CD4-positive, alpha-beta T cell treated with Interleukin-17A for 1 hour (primary cell): ENCODE measurements at places on chromosomes 13 and 19.

- peak; percentile 38 for DNase-seq
These were observed 15.3 kb downstream of the CDX2 start for GRCh38 chr13:27953676-27954405.

GRCh38 chr13:67791047-67791446 lies 560.9 kb upstream of the PCDH9 start:
- no peak for DNase-seq

DNA sequence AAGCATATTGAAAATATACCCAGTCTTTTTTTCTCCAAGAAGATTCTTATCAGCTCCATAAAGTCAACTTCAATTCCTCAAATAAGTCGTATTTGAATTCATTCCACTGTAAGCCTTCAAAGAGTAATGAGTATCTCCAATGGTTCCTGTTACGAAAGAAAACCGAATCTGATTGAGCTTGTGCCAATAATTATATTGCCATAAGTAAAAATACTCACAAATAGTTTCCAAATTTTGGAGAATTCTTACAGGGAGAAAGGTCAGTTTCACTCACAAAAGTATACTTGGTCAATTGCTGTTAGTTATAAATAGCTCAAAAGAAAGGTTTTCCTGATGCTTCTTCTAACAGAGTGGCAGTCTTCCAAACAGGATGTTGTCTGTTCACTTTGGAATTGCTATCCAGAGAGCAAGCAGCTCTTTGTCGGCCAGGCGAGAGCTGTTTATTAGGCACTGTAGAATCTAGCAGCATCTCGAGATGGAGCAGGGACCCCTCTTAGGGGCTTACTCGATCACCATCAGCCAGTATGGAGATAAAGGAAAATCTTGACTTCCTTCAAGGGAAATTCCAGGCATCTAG lies 13.5 kb downstream of the ERICH4 start:
- DNase-seq = no peak

DNA sequence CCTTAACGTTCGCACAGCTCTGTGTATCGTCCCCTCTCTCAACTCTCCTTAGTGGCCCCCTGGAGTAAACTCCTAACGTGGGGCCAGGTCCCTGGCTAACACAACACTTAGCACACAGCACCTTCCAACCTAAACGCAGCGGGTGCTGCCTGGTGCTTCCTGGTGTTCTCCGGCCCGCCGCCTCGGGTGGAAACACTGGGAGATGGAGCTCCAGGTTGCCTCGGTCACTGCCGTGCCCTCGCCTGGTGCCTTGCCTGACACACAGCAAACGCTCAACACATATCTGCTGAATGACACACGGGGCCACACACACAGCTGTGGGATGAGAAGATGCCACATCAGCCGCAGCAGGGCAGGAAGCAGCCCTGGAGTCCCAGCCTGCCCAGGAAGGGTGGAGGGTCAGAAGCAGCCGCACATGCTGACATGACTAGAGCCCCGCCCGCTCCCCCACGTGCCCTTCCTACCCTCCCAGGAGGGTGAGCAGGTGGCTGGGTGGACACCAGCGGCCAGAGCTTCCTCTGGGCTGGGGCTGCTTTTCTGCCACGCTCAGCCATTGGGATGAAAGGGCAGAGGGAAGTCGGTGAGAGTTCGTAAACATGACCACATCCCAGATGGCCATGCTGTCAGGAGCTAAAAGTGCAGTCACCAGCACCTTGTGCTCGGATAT lies 6.6 kb downstream of the PEPD start:
- DNase-seq = peak; percentile 5

DNA sequence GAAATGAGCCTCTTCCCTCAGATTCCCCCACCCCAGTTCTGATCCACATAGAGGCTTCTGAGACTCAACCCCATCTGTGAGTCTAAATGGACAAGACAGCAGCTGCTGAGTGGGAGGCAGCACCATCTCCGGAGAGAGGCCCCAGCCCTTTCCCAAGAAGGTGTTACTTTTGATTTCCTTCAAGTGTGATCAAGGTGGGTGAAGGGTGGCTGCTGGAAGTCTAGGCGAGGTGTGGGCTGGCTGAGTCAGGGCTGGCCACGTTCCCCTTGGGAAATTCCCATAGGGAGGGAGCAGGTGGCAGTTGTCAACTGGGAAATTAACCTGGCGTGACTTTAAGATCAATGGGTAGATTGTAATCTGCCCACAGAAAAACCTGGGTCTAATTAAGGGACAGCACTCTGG lies 148.0 kb downstream of the FOXO1 start:
- peak; percentile 60 for DNase-seq

GRCh38 chr19:5138606-5139582 lies 170.0 kb downstream of the KDM4B start:
- peak; percentile 82 for DNase-seq

DNA sequence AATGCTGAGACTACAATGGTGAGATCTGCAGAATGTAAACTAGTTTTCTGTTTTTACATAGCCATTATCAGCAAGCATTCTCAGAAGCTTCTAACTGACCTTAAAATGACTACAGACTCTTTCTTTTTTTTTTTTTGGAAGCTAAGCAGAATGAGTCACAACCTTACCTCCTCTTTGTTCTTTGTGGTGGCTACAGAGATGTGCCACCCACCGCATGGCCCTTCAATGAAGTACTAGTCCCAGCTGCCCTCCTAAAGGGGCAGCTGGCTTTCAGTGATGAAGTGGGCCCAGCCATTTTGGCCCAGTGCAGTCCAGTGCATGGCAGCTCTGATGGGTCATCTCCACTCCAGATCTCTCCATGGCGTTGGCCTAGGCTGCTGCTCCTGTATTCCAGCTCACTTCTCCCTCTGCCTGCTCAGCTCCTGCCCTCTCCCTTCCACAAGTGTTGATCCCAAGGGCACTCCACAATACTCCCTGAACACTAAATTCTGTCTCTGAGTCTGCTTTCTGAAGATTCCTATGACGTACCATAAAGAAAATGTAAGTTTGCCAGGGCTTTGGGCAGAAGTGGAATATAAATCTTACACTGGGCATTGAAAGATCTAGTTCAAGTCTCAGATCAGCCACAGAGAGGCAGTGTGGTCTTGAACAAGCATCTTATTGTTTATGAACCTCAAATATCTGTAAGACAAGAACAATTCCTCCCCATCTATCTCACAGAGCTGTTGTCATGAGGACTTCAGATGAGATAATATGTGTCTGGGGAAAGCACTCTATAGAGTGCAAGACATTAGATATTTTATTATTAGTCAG lies 85.6 kb downstream of the RXFP2 start:
- DNase-seq = peak; percentile 39

GRCh38 chr19:50266041-50266440 lies 62.6 kb downstream of the MYH14 start:
- no peak for DNase-seq

DNA sequence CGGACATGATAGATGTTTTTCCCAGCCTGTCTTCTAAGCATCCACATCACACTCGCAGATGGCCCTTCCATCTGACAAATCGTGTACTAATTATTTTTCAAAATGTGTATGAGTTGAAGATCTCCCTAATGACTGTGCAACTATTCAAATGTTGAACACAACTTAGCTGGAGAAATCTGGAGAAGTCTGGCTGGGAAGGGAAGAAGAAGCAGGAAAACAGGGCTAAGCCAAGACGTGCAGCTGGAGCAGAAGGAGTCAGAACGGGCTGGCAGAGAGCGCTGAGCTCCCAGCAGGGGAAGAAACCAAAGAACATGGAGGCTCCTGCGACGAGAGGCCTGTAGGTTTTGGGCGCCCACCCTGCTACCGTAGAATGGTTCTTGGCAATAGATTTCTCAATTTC lies 13.2 kb upstream of the LATS2 start:
- no peak for DNase-seq

- no peak for DNase-seq
These were observed 80.5 kb upstream of the POSTN start for GRCh38 chr13:37679043-37679442.

- DNase-seq = no peak
These were observed 1.9 kb downstream of the WDR18 start for GRCh38 chr19:986083-986482.
